ENCODE measurements at places on chromosomes 11 and 22.

DNA sequence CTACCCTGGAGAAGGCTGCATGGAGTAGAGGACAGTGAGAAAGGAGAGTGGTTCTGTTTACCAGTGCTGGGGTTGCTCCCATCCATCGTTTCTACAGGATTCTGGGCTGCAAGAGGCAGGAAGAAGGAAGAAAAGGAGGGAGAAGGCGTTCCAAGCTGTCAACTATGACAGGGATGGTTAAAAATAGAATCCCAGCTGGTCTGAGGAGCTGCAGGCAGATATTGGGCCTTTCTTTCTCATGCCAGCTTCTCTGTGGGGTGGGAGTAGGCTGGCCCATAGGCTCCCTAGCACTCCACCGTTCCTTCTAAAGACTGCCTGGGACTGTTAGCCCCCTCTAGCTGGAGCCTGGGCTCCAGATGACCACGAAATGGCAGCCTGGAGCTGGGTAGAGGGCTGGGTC, 13.6 kb downstream of the CCKBR start:
- no peak for DNase-seq

- no peak for DNase-seq
These were observed 371.8 kb downstream of the TBC1D22A start for GRCh38 chr22:47134222-47134621.

GRCh38 chr11:102611291-102611690, 13.8 kb downstream of the MMP20 start:
- DNase-seq: no peak

GRCh38 chr11:74559110-74559933, 33.1 kb upstream of the POLD3 start:
- DNase-seq: no peak

DNA sequence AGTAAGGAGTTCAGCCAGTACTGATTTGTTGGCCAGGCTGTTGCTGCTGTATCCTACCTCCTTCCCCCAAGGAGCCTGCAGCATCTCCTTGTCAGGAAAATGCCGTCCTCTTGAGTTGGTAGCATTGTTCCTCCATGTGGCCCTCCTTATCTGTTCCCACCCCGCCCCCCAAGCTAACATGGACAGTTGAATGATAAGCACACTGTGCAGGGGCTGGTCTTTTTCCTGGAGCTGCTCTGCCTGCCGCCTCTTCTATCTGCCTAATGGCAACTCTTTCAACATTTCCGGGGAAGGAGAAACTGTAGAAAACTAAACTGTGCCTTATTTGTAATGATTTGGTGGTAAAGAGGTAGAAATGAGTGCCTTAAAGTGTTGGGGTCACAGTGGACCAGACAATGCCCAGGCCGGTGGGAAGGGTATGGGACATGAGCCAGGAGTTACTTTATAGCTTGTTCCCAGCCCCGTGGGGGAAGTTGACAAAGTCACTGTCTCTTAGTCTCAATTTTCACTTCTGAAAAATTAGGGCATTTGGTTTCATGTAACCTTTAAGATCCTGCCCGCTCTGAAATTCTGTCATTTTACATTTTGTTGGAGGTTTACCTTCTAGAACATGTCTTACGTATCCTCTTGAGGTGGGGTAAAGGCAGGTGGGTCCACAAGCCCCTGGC, 4.5 kb downstream of the FAM118A start:
- no peak for DNase-seq

- no peak for DNase-seq
These were observed 30.7 kb downstream of the PRR5L start for GRCh38 chr11:36326524-36327419.

- DNase-seq: peak; percentile 48
These were observed 921 bp downstream of the C1QTNF5 start for GRCh38 chr11:119339589-119340334.

DNA sequence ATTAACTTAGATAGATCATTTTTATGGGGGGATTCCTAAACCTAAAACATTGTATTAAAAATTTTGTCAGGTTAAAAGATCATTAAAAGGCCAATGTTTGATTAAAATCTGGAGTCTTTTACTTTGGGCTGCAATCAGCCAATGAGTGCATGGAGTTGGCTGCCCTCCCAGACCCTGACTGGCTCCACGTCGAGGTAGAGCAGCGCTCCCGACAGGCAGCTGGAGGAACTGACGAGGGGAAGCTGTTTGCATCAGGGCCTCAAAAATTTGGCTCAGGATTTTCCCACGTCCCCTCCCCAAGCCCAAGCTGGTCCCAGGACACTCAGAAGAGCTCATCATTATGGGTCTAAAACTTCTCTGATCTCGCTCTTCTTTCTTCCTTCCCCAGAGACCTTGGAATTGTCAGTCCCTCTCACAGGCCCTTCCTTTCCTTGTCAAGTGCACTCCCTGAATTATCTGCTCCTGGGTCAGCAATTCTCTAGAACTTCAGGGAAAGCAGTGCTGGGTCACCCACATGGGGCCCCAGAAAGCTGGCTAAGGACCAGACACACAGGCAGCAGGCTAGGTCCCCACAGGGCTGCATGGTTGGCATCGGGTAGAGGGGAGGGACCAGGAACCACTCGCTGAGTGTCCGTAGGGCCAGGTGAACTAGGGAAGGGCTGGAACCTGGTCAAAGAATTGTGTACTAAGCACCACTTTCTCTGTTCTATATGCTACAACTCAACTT, 119.6 kb upstream of the IGLL5 start:
- no peak for DNase-seq

GRCh38 chr22:28025333-28025732, 106.3 kb upstream of the PITPNB start:
- DNase-seq: no peak

DNA sequence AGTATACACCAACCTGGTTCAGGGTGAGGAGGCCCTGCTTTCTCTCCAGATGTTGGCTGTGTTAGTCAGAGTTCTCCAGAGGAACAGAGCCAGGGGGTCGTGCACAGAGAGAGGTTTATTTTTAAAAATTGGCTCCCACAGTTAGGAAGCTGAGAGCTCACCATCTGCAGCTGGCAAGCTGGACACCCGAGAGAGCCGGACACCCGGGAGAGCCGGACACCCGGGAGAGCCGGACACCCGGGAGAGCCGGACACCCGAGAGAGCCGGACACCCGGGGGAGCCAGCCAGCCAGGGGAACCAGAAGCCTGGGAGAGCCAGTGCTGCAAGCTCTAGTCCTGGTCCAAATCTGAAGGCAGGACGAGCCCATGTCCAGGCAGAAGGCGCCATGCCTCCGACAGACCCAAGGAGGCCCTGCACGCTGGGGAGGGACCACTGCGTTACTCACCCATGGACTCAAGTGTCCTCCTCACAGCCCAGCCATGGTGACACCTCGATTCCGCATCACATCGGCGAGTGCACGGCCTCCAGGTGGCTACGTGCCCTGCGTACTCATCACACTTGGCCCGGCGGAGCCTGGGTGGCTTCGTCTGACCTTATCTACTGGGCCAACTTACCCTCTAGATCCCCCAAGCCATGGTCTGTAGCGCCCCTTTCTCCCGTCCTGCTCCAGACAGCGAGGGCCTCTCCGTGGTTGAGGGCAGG, 99.0 kb downstream of the BRD1 start:
- no peak for DNase-seq

- no peak for DNase-seq
These were observed 17.2 kb downstream of the FRMD8 start for GRCh38 chr11:65403607-65404121.

DNA sequence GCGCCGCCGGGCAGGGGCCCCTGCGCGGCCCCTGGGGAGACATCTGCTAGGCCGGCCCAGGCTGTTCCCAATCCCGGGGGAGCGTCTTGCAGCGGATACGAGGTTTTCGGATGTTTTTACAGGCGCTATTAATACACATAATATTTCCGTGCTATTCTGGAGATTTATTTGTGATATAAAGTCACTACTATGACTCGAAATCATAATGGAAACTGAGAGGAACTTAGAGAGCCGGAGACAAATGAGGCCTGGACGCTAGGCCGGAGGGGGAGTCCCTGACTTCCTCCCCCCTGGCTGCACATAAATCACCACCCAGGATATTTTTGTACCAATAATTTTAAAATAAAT, 91.7 kb upstream of the ANO1 start:
- DNase-seq: no peak

- DNase-seq: no peak
These were observed 33.8 kb downstream of the MYEOV start for GRCh38 chr11:69327741-69328191.

DNA sequence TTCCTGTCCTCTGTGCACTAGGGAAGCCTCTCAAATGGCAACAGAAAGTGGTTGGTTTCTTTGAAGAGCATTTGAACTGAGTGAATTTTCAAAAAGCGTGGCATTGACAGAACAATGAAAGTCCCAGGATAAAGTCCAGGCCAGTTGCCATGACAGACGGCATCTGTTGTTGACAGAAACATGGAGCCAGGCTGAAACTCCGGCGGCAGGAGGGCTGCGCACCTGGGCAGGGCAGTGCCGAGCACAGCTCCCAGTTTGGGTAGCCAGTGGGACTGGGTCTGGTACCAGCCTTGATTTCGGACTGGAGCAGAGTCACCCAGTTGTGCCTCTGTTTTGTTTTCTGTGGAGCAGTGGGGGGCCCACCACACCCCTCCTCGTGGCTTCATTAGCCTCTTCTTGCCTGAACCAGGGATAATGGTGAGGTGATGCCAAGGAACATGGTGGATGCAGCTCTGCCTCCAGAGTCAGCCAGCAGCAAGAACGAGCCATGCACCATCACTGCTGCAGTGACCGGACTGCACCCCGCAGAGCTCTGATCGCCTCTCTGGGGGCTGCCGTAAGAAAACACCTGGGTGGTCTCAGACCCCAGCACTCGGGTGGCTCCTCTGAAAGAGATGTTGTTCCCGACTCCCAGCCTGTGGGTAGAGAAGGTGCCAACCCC, 9.8 kb upstream of the SEPTIN5 start:
- no peak for DNase-seq

GRCh38 chr11:17148536-17148935, 59.2 kb downstream of the PIK3C2A start:
- no peak for DNase-seq

DNA sequence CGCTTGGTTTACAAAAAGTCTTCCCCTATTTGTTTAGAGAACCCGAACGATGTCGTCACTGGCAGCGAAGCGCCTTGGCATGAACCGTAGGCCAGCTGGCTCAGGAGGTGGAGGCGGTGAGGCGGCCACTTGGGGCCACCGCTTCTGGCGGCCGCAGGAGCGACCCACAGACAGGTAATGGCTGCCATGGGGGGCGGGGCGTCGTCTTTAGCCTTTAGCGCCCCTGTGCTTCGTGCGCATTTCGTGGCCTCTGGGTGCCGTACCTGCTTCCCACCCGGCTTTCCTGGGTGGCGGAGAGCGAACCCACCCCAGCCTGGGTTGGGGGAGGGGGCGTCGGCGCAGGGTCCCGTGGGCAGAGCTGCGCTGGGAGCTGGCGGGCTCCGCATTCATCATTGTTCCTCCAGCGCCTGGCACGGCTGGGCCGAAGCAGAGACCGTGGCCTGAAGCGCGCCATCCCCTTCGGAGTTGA, 469 bp upstream of the OSBP2 start:
- DNase-seq: peak; percentile 51

DNA sequence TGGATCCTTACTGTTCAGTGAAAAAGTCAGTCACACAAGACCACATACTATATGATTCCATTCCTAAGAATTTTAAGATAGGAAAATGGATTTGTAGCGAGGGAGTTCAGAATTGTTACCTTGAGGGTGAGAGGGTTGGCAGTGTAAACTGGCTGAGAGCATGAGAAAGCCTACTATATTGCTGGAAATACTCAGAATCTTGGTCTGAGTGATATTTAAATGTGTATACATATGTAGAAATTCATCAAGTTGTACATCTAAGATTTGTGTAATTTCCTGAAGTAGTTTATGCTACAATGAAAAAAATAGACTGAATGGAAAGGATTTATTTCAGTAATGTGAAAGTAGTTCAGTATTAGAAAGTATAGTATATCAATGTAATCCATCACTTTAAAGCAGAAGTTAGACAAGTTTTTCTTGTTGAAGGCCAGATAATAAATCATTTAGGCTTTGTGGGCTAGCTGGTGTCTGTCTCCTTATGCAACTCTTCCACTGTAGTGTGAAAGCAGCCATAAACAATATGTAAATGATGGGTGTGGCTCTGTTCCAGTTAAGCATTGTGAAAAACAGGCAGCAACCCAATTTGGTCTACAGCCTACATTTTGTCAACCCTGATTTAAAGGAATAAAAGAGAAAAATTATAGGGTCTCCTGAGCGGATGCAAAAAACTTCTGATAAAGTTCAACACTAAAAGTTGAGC, 127.2 kb upstream of the THY1 start:
- DNase-seq: no peak

DNA sequence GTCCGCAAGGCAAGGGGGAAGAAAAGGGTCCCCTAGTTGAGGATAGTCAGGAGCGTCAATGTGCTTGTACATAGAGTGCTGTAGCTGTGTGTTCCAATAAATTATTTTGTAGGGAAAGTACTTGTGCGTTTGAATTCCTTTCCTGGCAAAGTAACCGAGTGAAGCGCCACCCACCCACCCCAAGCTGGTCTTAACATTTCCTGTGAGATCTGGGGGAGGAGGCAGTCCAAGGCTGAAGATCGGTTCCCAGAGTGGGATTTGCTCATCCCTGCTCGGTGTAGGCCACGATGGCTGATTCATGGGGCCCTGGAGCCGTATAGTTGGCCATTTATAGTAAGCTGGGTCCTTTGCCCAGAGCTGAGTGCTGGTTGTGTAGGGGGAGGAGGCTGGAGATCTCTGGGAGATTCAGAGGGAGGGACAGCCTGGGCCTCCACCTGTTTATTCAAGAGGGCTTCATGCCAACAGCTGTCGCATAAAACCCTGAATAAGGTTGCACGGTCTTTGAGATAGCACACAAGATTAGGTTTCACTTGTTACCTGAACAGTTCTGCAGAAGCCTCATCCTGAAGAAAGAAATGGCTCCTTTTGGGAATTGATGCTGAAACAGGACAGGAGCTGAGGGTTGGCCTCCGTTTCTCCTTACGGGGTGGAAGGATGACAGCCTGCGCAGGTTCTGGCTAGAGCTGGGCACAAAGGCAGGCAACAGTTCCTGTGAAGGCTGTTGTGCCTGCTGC, 2.4 kb downstream of the ATF4 start:
- no peak for DNase-seq

DNA sequence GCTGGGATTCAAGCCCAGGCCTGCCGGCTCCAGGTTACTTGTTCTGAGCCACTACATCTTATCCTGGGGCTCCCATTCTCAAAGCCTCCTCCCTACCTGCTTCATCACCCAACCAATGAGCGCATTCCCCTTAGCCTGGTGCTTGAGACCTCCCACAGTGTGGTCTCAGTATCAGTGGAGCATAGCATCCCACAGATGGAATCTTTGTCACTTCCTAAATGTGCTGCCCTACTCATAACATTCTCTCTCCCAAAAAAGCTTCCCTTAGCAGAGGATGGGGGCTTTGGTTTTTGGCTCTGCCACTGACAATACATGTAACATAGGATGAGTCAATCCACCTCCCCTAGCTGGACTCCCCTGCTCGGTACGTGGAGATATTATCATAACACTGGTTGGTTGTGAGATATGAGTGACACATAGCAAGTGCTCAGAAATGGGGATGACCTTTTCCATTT, 28.8 kb downstream of the TEAD1 start:
- no peak for DNase-seq
